ENCODE measurements at places on chromosomes 2 and 18. TPM values are rescaled to one million over a fixed set of nuclear protein-coding genes. Genes with fewer than 3 reads are reported as not detected.

Gene RAB6D
- total RNA-seq: 0.18 TPM

Gene LRRC30
- not detected for total RNA-seq

DNA sequence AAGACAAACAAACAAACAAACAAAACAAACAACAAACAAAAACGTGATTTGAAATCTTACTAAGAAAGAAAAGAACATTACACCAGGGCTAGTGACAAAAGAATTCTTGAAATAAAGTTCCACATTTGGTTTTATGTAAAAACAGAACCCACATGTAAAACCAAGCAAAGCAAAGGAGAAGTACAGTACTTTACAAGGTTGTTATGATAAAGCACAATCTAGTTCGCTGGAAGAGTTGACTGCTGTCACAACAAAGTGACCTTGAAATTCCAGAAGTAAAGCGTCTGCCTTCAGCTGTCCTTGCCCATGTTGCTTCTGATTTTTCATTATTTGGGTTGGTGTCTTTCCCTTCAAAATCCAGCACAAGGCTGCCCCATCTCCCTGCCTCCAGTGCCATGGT, 94.8 kb upstream of the CYRIA start:
- H3K4me3 ChIP-seq: no peak overlapping the region
- H3K27me3 ChIP-seq: no peaks in the 10 kb centered on the region
- H3K4me1 ChIP-seq: peaks cover 9% of the 10 kb centered on the region
- no peak overlapping the region for H3K27ac ChIP-seq

DNA sequence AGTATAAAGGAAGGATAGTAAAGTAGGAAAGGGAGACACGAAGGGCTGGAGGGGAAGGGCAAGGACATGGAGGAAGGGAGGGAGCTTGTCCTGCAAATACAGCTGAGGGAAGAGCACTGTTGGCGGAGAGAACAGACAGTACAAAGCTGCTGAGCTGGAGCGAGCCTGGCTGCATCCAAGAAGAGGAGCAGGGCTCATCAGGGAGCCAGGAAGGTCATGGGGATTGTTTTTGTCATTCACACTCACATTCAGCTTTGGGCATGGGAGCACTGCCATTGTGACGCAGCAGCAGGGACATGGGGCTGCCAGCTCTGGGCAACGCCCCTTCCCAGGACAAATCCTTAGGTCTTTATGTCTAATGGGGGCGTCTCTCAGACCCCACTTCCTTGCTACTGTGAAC, 125.1 kb downstream of the COPS8 start:
- H3K4me3 ChIP-seq: no peak overlapping the region
- H3K36me3 ChIP-seq: no peaks in the 10 kb centered on the region
- DNase-seq: no peak
- H3K27me3 ChIP-seq: no peaks in the 10 kb centered on the region
- H3K27ac ChIP-seq: no peak overlapping the region
